ENCODE measurements at places on chromosomes 16 and 17.

GRCh38 chr16:58057121-58057520 lies 31.6 kb downstream of the MMP15 start:
- DNase-seq, result no peak

DNA sequence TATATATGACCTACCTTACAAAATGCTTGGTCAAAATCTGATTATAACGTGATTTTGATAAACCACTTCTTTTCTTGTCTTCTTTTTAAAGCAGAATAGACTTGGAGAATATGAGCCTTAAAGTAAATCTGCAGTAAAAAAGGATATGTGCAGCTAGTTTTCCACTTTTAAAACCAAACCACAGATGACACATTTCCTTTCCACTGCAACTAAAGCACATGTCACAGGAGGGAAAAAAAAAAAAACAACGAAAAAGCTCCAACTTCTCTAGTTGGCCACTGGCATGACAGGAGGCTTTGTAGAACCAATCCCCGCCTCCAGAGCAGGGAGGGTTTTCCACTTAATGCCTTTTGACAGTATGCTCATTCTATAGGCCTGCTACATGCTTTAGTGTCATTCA lies at the start of gene EVI2A:
Gene EVI2A (minus strand): TSS at position 142 of the 400 bp plus-strand sequence. CDS start 2,609 bp downstream, outside the sequence.
- DNase-seq, result peak; percentile 67

DNA sequence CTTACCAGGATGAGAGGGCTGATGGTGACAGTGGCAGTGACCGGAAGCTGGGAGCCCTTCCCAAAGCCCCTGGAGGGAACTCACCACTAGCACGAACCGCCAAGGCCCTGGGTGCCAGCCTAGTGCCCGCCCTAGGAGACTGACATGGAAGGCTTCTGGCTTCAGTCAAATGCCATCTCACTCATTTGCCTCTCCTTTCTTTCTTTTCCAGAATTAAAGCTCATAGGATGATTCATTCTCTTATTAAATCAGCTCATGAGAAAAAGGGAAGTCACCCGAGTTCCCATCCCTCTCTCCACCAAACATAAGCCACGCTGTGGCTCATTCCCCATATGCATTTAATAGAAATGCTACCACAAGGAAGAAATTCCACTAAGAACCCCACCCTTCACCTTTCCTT lies 12.1 kb downstream of the CUEDC1 start:
- no peak for DNase-seq

- no peak for DNase-seq
Observed at GRCh38 chr16:58261263-58261662, 33.6 kb downstream of the PRSS54 start.

Measured in astrocyte of the cerebellum (primary cell).